ENCODE measurements at places on chromosomes 6 and 20. TPM values are rescaled to one million over a fixed set of nuclear protein-coding genes. Genes with fewer than 3 reads are reported as not detected.

Gene ID1
- total RNA-seq: 375 TPM

Gene BPI
- total RNA-seq: not detected

Gene ADGRG6
- 7.9 TPM for total RNA-seq

Gene ARMH2
- not detected for total RNA-seq

Gene TSPO2
- total RNA-seq: not detected

Gene HSPA12B
- 0.45 TPM for total RNA-seq

Measured in bronchus fibroblast of lung (primary cell).